ENCODE measurements at places on chromosomes 11 and 22.

DNA sequence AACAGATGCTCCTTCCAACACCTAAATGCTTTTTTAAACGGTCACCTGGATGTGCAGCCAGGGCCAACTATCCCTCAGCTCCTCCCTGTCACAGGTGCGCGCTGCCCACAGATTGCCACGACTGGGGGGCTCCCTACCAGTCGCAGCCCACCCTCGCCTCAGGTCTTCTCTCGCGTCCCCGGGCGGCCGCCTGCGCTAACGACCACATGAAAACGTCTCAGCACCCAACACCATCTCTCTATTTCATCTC is 469 bp downstream of the ZBED5 start:
- no peak for DNase-seq

DNA sequence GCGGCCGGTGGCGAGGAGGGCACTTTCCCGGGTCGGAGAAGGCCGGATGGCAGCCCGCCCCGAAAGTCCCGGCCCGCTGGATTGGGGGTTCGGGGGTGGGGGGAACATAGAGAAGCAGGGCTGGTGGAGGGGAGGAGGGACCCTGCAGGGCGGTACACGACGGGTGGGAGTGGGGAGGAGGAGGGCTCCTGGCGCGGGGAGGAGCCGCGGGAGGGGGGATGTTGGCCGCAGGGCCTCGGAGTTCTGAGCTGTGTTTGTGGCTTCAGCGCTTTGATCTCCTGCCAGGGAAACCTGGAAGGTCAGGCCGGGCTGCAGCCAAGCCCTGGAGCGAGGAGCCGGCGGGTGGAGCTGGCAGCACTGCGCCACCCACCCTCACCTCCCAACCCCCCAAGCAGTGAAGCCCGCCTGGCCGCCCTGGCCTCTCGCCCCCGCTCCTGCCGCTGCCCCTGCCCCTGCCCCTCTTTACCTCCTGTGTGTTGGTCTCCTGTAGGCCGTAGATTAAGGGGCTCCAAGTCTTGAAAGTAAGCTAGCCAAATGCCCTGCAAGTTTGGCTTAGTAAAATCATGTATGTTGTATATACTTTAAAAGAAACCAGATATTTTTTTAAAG is 30.9 kb downstream of the C22orf31 start:
- DNase-seq: no peak

GRCh38 chr11:35617316-35617686 is 959 bp upstream of the FJX1 start:
- DNase-seq: no peak

GRCh38 chr11:116631201-116631600 is 141.6 kb downstream of the BUD13 start:
- DNase-seq: no peak

GRCh38 chr11:36953976-36954375 is 355.9 kb upstream of the RAG2 start:
- DNase-seq: no peak

- DNase-seq: no peak
Observed at GRCh38 chr22:33920197-33920540, at the start of gene LARGE1. Gene LARGE1, minus strand, starts transcription at chr22:33920476.

DNA sequence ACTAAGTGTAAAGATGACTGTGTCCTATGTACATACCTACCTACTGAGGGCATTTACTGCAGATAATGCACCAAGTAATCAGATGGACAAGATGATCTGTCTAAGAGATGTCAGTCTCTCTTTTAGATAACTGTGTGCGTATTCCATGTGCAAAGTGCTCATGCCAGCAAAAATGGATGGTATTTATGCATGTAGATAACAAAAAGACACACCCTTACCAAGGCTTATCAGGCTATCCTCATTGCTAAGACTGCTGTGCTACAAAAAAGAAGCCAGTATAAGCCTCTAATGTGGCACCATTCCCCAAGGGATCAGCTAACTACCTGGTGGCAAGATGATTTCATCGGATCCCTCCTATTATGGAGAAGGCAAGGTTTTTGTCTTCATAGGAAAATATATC is 34.3 kb upstream of the CD44 start:
- no peak for DNase-seq

- no peak for DNase-seq
Observed at GRCh38 chr11:35584321-35584720, 33.9 kb upstream of the FJX1 start.

- no peak for DNase-seq
Observed at GRCh38 chr22:17726928-17727897, 47.1 kb downstream of the BID start.

DNA sequence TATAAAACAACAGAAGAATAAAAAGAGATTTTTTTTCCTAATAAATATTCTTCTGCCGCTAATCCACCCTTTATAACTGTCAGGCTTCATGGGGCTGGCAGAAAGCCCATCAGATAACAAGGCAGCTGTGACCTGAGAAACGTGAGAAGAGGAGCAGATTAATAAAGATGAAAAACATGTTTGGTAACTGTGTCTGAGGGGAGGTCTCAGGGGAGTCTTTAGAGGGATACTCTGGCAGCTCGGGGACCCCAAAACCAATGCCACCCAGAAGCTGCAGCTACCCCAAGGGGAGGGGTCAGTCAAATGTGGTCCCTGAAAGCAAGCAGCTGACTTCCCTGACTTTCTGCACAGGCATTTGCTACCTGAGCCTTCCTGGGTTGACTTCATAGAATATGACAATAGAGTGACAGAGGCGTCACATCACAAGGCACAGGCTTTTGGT is 48.4 kb upstream of the POU2AF1 start:
- DNase-seq: no peak

DNA sequence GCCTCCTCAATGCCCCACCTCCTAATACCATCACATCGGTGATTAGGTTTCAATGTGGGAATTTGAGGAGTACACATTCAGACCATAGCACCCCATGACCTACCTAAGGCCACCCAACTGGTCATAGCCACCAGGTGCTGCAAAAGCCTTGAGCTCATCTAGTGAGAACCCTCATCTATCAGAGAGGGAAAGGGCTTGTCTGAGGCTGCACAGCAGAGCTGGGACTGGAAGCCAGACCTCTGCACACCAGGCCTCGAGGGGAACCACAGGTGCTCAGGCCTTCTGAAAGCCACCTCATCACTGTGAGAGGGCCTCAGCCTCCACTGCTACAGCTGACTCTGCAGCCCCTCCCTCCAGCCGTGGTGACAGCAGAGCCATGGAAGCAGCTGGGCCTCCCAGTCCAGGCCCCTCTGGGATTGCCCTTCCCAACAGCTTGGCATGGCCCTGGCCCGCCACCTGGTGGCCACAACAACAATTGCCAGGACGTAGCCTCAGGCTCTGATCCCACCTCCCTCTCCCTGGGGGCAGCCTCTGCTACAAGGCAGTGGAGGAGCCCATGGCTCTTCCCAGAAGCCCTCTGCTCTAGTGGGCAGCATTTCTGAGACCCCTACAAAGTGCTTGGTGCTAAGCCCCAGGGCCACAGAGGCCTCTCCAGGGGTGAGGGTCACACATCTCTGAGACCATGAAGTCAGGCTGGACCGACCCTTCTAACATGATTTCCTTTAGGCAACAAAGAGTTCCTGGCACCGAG is 41.0 kb upstream of the PRDM11 start:
- DNase-seq: peak; percentile 35
